CD4-positive, alpha-beta T cell (primary cell): ENCODE measurements at places on chromosomes 16 and 17.
A peak's percentile ranks its signal among the peaks of the same experiment; 100 is the strongest.

DNA sequence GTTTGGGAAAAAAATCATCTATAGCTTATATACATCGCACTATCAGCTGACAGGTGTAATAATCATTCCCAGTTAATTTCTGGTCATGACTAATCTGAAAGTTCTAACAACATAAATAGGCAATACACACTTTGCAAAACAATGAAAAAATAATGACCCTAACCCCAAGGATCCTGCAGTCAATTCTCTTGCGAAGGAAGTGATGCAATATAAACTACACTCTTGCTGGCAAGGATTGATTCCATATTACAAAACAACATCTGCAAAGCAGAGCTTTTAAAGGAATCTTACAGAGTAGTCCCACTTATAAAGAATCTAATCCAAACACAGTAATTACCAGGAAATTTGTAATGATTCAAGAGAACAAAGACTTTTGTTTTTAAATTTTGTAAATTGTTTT, 73.4 kb downstream of the MYO1D start:
- no peak overlapping the region for H3K4me3 ChIP-seq
- H3K36me3 ChIP-seq = no peaks in the 10 kb centered on the region
- no peak overlapping the region for H3K27ac ChIP-seq
- H3K4me1 ChIP-seq = no peaks in the 10 kb centered on the region
- no peaks in the 10 kb centered on the region for H3K27me3 ChIP-seq

DNA sequence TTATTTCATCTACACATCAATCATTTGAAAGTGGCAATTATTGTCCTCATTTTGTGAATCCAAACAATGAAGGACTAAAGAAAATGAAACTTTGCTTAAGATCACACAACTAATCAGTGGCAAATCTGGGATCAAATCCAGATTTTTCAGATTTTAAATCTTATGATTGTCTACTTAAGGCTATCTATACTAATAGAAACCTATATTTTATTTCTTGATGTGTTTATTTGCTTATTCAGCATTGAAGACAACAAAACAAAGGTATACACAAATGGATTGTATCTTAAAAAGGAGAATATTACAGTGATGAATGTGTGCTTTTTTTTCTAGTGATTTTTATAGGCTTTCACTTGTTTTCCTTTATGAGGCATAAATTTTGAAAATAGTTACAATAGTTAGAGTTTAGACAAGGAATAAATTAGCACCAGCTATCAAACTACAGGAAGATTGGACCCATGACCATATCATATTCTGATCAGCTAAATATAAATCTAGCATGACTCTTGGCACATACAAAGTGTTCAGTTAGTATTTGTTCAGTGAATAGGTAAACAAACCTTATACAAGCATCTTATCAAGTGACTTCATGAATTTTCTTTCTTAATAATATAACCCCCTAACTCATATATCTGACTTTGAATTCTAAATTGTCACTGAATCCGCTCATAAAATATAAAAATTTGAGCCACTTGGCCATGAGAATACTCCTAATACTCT, 20.5 kb downstream of the VMP1 start:
- H3K4me3 ChIP-seq = no peak overlapping the region
- H3K27ac ChIP-seq = no peak overlapping the region
- H3K4me1 ChIP-seq = peaks cover 9% of the 10 kb centered on the region
- no peak for DNase-seq
- H3K27me3 ChIP-seq = no peaks in the 10 kb centered on the region

DNA sequence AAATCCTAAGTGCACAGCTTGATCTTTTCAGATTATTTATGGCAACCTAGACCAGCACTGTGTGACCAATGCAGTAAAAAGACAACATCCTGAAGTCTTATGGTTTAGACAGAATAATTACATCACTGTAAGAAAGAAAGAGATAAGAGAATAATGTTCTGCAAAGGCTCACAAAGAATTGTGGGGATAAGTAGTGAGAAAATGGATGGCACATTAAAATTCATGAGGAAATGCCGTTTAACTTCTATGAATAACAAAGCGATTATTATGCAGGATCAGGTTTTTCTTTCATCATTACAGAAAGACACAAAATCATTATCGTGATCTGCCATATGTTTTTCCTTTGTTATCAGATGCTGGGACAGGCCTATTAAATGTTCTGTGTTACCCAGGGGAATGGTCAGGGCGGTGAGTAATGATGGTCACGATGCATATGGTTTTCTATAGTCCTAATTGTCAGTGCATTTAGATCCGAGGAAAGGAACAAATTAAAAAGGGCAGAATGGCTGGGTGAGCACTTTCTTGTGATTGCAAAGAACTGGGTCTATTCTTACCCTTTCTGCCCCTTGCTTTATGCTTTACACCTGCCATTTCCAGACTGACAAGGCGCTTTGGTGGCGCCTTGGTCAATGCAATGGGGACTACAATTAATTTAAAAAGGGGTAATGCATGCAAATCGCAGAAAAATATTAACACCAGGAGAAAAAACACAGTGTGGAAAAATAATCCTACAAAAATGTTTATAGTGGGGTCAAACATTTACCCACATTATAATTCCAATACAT, 18.1 kb upstream of the DHX40 start:
- no peaks in the 10 kb centered on the region for H3K27me3 ChIP-seq
- no peaks in the 10 kb centered on the region for H3K36me3 ChIP-seq
- DNase-seq = no peak
- H3K4me1 ChIP-seq = no peaks in the 10 kb centered on the region

GRCh38 chr17:19378416-19379360, at the start of gene MAPK7:
TSS of gene MAPK7 (plus strand) at chr17:19378498. CDS start at chr17:19378901, 403 bp downstream.
- H3K27me3 ChIP-seq = no peaks in the 10 kb centered on the region
- H3K4me3 ChIP-seq = peak within 1 kb of the TSS; percentile 100
- H3K36me3 ChIP-seq = peaks cover 26% of the 10 kb centered on the region

GRCh38 chr17:4142107-4142900, 526 bp downstream of the ZZEF1 start:
- DNase-seq = peak; percentile 14
- H3K36me3 ChIP-seq = peaks cover 17% of the 10 kb centered on the region
- peak overlapping the region; percentile 95 for H3K4me3 ChIP-seq
- no peak overlapping the region for H3K27ac ChIP-seq
- no peaks in the 10 kb centered on the region for H3K27me3 ChIP-seq
- H3K4me1 ChIP-seq = peaks cover 56% of the 10 kb centered on the region

GRCh38 chr16:28298511-28298878, 6.2 kb downstream of the SBK1 start:
- peaks cover 87% of the 10 kb centered on the region for H3K4me1 ChIP-seq
- H3K27me3 ChIP-seq = no peaks in the 10 kb centered on the region

DNA sequence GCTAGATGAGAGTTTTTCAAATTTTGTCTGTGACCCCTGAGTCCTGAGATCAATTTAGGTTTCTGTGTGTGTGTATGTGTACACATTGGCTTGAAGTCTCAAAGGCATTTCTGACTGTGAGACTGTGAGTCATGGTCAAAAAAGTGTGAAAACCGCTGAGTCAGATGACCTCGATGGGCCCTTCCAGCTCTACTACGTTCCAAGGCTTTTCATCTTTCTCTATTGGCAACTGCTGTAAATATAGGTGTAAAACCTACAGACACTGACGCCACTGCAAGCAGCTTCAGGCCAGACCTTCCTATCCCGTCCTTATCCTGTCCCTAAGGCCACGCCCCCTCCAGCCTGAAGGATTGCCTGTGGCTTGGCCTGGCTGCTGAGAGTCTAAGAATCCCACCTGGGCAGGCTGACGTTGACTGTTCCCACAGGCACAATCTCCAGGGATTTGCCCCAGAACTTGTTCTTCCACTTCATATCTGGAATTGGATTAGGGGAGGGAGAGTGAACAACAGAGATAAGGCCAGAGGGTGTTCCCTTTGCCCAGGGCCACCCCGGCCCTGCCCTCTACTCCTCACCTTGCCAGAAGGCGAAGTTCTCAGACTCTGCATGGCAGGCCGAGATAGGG, 11.3 kb downstream of the OSBPL7 start:
- H3K27me3 ChIP-seq = no peaks in the 10 kb centered on the region
- no peak overlapping the region for H3K27ac ChIP-seq
- H3K36me3 ChIP-seq = peaks cover 79% of the 10 kb centered on the region
- DNase-seq = peak; percentile 64

- H3K36me3 ChIP-seq = no peaks in the 10 kb centered on the region
- no peaks in the 10 kb centered on the region for H3K4me1 ChIP-seq
- no peaks in the 10 kb centered on the region for H3K27me3 ChIP-seq
- H3K4me3 ChIP-seq = no peak overlapping the region
These were observed 18.1 kb upstream of the ABCA8 start for GRCh38 chr17:68973098-68973846.

GRCh38 chr17:34413443-34414119, 50.5 kb upstream of the CCL1 start:
- H3K4me1 ChIP-seq = no peaks in the 10 kb centered on the region
- no peak for DNase-seq
- H3K36me3 ChIP-seq = no peaks in the 10 kb centered on the region
- H3K27ac ChIP-seq = no peak overlapping the region
- no peaks in the 10 kb centered on the region for H3K27me3 ChIP-seq

GRCh38 chr17:55420067-55420775, 1.4 kb downstream of the MMD start:
- peaks cover under 1% of the 10 kb centered on the region for H3K27me3 ChIP-seq
- DNase-seq = peak; percentile 66
- H3K4me1 ChIP-seq = peaks cover 21% of the 10 kb centered on the region
- H3K27ac ChIP-seq = peak overlapping the region; percentile 65
- no peaks in the 10 kb centered on the region for H3K36me3 ChIP-seq

DNA sequence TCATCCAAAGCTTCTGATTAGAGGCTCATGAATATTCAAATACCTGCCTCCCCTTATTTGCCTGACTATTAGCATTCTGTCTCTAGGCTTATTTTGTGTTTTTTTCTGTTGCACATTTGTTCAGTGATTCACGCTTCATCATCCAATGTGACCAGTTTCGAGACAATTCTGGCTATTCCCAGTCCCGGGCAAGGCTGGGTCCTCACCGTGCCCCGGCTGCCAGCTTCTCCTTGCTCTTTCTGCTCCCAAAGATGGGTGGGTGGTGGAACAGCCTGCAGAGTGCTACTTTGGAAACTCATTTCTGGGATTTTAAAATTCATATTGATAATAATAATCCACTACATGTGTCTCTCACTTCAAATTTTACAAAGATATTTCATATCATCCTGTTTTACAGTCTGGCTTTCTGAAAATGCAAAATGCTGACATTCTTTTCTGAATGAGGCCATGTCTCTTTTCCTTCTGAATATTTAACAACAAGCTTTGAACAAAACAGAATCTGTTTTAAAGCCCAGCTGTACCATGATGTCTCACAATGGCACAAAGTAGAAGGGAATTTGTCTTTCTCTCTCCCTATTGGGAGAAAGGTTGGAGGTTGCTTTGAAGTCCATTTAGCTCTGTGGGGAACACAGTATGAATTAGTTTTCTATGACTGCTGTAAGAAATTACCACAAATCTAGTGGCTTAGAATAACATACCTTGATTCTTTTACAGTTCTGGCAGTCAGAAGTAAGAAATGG, 116.9 kb upstream of the CDH13 start:
- H3K27me3 ChIP-seq = no peaks in the 10 kb centered on the region
- no peaks in the 10 kb centered on the region for H3K4me1 ChIP-seq
- H3K4me3 ChIP-seq = no peak overlapping the region
- no peak for DNase-seq
- no peak overlapping the region for H3K27ac ChIP-seq

GRCh38 chr17:33322063-33322462, 29.0 kb upstream of the ASIC2 start:
- H3K4me1 ChIP-seq = no peaks in the 10 kb centered on the region
- H3K4me3 ChIP-seq = no peak overlapping the region
- DNase-seq = no peak
- H3K27ac ChIP-seq = no peak overlapping the region
- H3K27me3 ChIP-seq = no peaks in the 10 kb centered on the region

GRCh38 chr17:75778861-75779249, 5.8 kb upstream of the UNK start:
- peaks cover 40% of the 10 kb centered on the region for H3K36me3 ChIP-seq
- H3K27me3 ChIP-seq = no peaks in the 10 kb centered on the region
- peak overlapping the region; percentile 93 for H3K27ac ChIP-seq
- no peak for DNase-seq
- peak overlapping the region; percentile 79 for H3K4me3 ChIP-seq

- H3K4me3 ChIP-seq = no peak overlapping the region
- H3K27ac ChIP-seq = peak overlapping the region; percentile 81
- DNase-seq = peak; percentile 40
- no peaks in the 10 kb centered on the region for H3K27me3 ChIP-seq
These were observed 101.6 kb downstream of the RAB11FIP4 start for GRCh38 chr17:31492880-31493655.

DNA sequence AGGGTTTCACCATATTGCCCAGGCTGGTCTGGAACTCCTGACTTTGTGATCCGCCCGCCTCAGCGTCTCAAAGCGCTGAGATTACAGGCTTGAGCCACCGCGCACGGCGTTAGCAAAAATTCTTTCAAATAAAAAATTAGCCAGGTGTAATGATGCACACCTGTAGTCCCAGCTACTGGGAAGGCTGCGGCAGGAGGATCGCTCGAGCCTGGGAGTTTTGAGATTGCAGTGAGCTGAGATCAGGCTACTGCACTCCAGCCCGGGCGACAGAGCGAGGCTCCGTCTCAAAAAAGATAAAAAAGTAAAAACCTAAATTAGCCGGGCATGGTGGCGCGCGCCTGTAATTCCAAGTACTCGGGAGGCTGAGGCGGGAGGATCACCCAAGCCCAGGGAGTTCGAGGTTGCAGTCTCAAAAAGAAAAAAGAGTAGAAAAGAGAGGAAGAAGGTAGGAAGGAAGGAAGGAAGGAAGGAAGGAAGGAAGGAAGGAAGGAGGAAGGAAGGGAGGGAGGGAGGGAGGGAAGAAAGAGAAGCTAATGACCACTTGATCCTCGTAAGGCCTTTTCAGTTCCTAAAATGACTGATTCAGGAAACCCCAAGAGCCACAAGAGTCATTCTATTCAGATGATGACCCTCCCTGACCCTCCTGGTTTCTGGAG, 59.2 kb downstream of the SRL start:
- H3K4me1 ChIP-seq = peaks cover 17% of the 10 kb centered on the region
- H3K27me3 ChIP-seq = no peaks in the 10 kb centered on the region
- DNase-seq = no peak
- peak overlapping the region; percentile 64 for H3K4me3 ChIP-seq
- no peaks in the 10 kb centered on the region for H3K36me3 ChIP-seq
- no peak overlapping the region for H3K27ac ChIP-seq

DNA sequence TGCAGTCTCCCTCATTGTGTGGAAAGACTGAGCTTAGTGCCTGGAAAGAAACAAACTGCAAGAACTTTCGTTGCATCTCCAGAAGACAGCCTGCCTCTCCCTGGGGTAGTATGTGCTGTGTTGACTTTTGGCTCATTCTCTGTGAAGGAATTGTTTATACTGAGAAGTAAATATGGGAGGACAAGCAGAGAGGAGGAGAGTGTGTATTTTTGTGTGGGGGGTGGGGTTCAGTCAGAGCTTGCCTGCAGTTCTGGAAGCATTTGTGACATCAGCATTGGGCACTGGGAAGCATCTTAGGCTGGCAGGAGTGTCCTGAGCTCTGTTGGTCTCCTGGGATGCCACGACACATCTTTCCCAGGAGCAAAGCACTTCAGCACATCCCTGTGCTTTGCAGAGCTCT, 147.9 kb downstream of the HS3ST3B1 start:
- no peak for DNase-seq
- no peaks in the 10 kb centered on the region for H3K27me3 ChIP-seq
- H3K4me3 ChIP-seq = no peak overlapping the region
- no peaks in the 10 kb centered on the region for H3K4me1 ChIP-seq
- H3K27ac ChIP-seq = no peak overlapping the region

GRCh38 chr17:81455387-81455786, 57.2 kb downstream of the ACTG1 start:
- no peak overlapping the region for H3K4me3 ChIP-seq
- peaks cover 3% of the 10 kb centered on the region for H3K27me3 ChIP-seq
- no peak for DNase-seq
- peaks cover 14% of the 10 kb centered on the region for H3K4me1 ChIP-seq
- H3K27ac ChIP-seq = no peak overlapping the region
- no peaks in the 10 kb centered on the region for H3K36me3 ChIP-seq

GRCh38 chr17:59893676-59894100, 767 bp downstream of the RPS6KB1 start:
- peak overlapping the region; percentile 94 for H3K27ac ChIP-seq
- no peak for DNase-seq
- peak overlapping the region; percentile 79 for H3K4me3 ChIP-seq
- peaks cover 9% of the 10 kb centered on the region for H3K36me3 ChIP-seq
- H3K27me3 ChIP-seq = no peaks in the 10 kb centered on the region
- H3K4me1 ChIP-seq = peaks cover 47% of the 10 kb centered on the region
